ENCODE measurements at places on chromosomes 12 and 14.

- no peak for DNase-seq
These were observed 54.1 kb upstream of the CHST11 start for GRCh38 chr12:104402630-104403029.

GRCh38 chr12:24011927-24012507 lies 62.5 kb upstream of the SOX5 start:
- no peak for DNase-seq

- DNase-seq, result no peak
These were observed 375.3 kb upstream of the KITLG start for GRCh38 chr12:88955531-88955930.

DNA sequence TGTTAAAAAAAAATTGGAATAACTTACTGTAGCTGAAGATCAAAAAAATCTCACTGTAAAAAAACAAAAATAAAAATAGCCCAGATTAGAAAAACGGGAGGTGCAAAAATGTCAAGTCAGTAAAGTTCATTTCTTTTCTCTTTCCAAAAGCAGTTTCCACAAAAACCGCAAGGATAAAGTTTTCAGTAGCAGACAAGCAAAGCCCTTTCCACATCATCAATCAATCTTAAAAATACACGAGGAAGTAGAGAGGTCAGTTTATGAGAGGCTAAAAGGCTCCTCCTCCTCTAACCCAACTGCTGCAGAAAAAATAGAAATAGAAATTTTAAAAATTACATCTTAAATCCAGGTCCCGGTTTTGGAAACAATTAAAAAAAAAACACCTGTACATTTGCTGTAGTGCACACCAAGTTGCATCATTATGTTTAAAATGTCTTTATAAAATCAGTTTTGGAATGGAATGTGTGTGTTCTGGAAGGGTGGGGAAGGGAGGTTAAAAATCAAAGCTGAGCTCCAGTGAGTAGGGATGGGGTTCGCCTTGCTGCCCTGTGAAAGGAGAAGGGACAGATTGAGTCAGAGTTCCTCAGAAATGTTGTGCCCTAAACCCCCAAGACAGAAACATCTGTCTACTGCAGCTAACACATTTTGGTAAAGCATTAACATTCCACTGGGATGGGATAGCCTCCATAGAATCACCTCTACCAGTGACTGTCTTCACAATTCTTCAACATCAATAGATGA lies 5.8 kb downstream of the HNRNPC start:
- DNase-seq, result no peak

DNA sequence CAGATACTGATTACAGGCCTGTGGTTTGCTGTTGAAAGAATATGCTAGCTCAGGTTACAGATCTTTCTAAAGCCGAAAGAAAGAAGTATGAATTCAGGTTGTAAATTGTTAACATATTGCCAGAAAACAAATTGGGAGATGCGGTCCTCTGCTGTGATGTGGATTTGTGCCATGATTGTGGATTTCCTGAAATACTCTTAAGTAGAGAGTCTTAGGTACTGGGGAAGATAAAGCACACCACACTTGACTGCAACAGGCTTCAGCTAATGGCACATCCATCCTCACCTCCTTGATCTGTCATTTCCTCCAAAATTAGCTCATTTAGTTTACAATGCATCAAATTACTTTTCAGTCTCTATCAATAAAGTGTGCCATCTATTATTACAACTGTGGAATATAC lies 279.2 kb downstream of the SYT1 start:
- no peak for DNase-seq

GRCh38 chr14:92907316-92907911 lies 15.5 kb upstream of the CHGA start:
- no peak for DNase-seq

Measured in central memory CD4-positive, alpha-beta T cell (primary cell).